Urothelium cell line (cell line): ENCODE measurements at places on chromosomes 5 and 9.

GRCh38 chr9:72025906-72026305 is 34.5 kb downstream of the C9orf57 start:
- DNase-seq = no peak

DNA sequence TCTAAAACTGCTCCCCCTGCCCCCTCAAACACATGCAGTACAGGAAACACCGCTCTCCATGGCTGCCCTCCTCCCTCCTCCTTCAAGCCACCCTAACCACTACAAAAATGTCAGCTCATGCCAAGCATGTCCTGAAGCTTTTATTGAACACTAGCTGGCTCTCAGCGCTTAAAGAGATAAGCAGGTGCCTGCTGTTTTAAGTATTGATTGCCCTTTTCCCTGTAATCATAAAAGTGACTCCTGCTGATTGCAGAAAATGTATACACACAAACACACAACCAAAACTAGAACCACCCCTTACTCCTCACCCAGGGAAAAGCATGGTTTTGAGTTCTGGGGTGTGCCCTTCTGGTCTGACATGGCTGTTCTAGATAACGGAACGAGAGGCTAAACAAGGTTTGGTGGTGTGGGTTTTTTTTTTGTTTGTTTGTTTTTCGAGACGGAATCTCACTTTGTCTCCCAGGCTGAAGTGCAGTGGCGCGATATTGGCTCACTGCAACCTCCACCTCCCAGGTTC is 3.7 kb upstream of the UCK1 start:
- no peak for DNase-seq

GRCh38 chr5:142186857-142187594 is 78.4 kb downstream of the NDFIP1 start:
- DNase-seq = no peak

GRCh38 chr5:168118042-168118668 is 173.3 kb upstream of the WWC1 start:
- DNase-seq = no peak

DNA sequence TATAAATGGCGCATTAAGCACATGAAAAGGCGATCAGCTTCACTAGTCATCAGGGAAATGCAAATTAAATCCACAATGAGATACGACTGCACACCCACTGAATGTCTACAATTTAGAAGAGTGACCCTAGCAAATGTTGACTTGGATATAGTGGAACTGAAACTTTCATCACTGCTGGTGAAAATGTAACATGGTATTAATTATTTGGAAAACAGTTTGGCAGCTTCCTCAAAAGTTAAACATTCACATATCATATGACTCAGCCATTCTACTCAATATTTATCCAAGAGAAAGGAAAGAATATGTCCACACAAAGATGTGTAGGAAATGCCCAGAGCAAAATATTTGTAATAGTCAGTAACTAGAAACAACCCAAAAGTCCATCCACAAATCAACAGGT is 146.5 kb downstream of the LPAR1 start:
- no peak for DNase-seq

- no peak for DNase-seq
These were observed 27.9 kb downstream of the MROH2B start for GRCh38 chr5:41043109-41043747.

DNA sequence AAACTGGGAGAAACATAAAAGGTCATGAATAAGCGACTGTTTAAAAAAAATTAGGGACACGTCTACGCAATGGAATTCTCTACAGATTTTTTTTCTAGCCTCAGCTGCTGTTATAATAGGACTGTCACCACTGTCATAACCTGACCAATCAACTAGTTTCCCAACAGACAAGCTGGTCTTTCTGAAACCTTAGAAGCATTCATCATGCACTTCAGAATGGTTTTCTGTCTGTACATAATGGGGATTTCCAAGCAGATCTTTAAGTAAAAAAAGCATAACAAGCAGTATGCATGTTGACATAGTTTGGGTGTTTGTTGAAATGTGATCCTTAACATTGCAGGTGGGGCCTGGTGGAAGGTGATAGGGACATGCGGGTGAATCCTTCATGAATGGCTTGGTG is 58.3 kb upstream of the SEMA6A start:
- no peak for DNase-seq

GRCh38 chr9:4297151-4297785 is 2.6 kb downstream of the GLIS3 start:
- peak; percentile 52 for DNase-seq
